SK-N-DZ (cell line): ENCODE measurements at places on chromosomes 5 and 9.
A peak's percentile ranks its signal among the peaks of the same experiment; 100 is the strongest.

DNA sequence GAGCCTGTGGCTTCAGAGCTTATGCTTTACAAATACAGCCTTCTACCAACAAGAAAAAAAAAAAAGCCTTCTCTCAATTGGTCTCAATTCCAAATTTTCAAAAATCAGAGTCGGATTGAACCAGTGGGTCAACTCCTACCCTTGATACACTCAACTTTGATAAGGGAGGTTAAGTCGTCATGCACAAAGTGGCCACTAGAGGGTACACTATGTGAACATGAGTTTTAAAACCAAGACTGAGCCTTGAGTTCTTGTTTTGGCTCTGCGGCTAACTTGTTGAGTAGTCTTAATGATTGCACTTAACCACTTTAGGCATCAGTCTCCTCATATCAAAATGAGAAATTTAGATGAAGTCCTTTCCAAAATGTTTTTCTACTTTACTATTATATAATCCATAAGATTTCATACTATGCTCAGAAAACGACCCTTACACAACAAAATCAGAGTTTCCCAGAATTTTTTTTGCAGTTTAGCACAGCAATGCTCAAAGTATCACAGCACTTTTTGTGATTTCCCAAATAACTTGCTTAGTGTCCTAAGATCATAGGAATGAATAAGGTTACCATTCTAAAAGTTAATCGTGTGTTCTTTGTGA is 92.9 kb upstream of the MTAP start:
- DNase-seq, result peak; percentile 2

DNA sequence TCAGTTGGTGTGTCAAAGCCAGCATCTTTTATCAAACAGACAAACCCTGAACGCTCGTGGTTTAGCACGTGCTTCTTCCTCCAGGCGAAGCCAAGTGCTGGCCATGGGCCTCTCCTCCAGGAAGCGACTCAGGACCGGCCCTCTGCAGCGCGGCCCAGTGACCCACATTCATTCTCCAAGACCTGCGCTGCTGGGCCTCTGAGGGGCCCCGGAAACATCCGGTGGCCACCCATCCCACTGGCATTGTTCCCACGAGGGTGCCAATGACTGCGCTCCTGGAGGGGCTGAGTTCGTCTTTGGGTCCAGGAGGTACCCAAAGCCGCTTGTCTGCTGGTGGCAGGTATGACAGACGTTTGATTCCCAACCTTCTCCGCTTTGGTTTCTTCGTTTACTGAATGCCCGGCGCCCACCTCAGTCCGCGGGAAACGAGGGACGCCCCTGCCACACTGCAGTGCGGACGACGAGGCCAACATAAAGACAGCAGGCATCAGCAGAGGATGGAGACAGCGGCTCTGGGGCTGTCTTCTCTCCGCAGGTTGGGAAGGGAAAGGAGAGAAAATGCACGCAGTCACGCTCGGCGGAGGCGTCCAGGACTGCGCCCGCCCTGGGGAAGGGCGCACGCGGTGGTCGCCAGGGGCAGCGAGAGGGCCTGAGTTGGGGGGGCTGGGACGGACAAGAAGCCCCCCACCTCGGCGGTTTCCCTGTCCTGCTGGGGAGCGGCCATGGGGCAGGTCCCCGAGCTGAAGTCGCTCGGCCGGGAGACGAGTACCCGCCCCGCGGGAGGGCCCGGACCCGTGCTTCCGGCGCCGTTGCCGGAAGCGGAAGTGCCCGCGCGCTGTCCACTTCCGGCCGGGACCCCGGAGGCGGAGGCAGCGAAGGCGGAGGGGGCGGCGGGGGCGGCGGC is at the start of gene EXOC3:
TSS of gene EXOC3 (plus strand) at position 842 of the 904 bp plus-strand sequence. CDS start 3,030 bp downstream, outside the sequence.
- DNase-seq, result peak; percentile 65

DNA sequence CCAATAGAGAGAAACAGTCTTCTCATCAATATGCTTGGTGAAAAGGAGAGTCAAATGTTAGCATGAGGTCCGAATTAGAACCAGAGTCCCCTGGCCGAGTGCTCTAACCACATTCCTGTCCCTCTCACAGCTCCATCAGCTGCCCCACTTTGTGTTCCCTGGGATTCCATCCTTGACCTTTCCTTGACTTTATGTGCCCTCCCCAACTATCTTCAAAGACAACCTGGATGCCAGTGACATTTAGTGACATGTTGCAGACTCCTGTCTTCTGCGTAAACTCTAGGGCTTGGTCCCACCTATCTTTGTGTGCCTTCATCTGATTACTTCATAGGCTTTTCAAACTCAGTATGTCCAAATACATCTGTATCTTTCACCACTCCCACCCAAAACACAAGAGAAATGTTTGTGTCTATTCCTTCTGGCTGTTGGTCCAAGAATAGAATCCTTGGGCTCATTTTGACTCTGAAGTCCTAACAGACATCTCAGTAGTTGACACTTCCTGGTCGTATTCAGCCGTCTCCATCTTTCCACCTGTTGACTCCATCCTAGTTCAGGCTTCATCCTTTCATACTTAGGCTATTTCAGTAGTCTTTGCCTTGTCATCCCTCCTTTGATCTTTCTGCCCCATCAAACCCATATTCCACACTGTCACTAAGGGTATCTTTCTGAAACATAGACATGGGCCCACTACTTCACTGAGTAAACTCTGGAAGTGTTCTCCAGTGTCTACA is 101.4 kb upstream of the CD180 start:
- DNase-seq, result peak; percentile 59

DNA sequence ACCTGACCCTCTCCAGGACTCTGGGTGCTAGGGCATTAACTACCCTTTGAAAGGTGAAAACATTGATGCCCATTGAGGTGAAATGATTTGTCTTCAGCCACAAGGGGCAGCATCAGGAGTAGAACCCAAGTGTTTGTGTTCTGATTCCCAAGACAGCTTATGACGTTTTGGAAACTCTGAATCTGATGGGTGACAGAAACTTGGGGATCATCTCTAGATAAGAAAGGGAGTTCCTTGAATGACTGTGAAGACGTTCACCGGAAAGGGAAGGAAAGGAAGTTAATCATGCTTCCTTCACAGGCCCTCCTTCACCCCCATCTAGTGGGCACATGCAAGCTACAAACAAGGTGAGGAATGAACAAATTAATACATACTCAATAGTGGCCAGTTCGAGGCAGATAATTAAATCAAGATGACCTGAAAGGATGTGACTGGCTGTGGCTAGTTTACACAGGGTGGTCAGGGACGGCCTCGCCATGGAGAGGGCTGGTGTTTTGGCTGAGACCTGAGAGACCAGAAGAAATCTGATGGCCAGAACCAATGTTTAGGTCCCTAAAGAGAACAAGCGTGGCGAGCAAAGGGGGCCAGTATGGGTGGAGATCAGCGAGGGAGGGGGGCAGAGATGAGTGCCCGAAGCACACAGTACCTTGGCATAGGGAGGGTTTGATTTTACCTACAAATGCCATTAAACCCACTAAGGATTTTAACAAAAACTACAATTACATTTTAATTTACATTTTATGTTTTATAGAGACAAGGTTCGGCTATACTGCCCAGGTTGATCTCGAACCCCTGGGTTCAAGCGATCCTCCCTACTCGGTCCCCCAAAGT is 937 bp upstream of the SLC26A2 start:
- DNase-seq, result peak; percentile 41

GRCh38 chr9:83521011-83521410 is 17.2 kb downstream of the FRMD3 start:
- no peak for DNase-seq

GRCh38 chr5:33401482-33402390 is 39.0 kb upstream of the TARS1 start:
- no peak for DNase-seq

DNA sequence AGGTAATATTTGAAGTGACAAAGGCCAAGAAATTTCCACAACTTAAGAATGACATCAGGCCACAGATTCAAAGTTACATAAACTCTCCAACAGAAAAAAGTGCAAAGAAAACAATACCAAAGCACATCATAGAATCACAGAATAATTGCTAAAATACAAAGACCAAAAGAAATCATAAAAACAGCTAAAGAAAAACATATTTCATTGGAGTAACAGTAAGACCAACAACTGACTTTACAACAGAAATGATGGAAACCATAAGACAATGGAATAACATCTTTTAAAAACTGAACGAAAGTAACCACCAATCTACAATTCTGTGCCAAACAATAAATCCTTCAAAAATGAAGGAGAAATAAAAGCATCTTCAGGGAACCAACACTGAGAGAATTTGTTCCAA is 38.3 kb downstream of the ZDHHC21 start:
- DNase-seq, result no peak

DNA sequence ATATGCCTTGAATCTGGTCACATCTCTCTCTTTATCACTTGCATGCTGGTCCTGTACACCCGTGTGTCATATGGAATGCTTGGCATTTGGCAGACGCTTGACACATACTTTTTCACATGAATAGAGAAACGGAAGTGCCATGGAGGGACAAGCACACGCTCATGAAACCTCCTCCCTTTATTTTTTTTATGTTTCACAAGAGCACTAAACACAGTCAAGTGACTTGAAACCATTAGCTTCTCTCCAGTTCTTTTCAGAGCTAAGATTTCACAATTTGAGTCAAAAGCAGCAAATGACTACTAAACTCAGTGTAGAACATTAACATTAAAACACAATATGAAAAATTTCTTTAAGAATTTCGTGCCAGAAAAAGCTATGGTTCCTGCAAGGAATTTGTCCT is 151.1 kb downstream of the DOCK2 start:
- no peak for DNase-seq

GRCh38 chr9:88680041-88680440 is 145.1 kb downstream of the NXNL2 start:
- no peak for DNase-seq

DNA sequence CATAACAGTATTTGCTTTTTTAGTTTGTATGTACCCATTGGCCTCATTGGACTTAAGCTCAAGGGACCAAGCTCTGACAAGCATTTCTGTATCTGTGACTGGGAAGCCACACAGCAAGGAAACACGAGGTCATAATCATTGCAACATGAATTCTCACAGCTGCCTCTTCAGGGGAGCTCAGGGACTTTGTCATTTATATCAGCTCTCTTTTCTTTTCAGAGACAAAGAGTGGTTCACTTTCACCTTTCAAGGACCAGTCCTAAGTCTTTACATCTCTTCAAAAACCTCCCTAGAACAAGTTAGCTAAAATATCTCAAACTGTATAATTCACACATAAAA is 58.6 kb downstream of the ADAMTS12 start:
- no peak for DNase-seq

DNA sequence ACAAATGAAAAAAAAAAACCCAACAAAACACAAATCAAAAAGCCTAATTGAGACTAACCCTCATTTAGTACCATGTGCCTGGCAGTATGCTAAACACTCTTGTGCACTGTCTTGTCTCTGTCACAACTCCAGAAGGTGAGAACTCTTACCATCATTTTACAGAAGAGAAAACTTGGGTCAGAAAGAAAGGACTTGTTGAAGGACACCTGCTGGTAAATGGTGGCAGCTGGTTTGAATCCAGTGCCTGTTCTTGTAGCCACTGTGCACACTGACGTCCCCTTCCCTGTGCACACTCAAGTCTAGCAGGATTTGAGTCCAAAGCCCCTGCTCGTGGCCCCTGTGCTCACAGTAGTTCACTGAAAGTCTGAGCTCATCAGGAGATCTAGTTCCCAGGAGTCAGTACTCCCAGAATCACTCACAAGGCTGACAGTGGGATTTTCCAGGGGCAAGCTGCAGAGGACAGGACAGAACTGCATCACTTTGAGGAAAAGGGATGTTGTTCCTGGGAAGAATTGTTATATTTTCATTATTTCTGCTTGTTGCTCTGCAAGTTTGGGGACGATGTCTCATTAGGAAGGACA is 43.0 kb upstream of the HSD17B4 start:
- DNase-seq, result no peak

DNA sequence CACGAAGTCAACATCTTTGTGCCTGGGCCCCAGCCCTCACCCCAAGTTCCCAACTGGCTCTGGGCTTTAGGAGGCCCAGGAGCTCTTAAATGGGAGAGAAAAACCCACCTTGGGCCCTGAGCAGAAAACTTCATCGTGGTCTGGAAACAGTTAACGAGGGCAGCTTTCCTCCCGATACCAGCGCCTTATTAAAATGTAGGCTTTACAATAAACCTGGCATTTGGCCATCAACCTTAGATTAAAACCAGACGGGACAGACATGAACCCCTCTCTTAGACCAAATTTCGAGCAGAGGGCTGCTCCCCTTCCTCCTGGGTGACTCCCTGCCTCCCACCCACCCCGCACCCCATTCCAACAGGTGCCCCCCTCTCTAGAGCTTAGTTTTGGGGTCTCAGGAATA is 39.4 kb downstream of the PRRX2 start:
- DNase-seq, result no peak

DNA sequence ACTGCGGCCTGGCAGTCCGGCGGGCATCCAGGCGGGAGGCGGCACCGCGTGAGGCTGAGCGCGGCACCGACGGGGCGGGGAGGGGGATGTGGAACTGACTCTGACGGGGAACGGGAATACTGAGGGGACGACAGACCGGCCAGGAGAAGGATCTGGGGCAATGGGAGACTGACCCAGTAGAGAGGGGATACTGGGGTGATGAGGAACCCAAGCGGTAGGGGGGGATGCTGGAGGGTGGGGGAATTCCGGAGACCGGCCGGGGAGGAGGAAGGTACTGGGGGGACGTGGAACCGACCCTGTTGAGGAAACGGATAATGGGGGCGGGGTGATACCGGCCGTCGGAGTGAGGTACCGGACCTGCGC is 423 bp downstream of the IPPK start:
- DNase-seq, result no peak

DNA sequence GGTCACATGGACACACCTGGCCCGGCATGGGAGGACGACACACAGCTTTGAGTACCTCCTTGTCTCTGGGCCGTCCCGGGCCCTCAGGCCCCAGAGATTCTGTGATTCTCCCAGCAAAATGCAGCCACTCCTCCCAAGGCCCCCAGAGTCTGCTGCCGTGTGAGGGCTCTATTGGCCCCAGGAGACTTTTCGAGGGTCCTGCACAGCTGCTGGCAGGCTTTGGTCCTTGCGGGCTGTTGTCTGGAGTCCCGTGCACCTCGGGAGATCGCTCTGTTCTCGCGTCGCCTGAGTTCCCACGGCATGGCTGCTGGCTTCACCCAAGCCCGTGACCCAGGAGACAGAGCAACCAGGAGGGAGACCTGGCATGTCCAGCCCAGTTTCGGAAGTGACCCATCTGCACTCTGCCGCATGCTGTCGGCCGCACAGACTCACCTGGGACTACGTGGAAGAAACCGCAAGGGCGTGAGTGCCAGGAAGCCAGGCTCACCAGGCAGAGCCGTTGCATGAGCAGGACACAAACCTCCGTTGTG is 46.8 kb upstream of the NKD2 start:
- DNase-seq, result no peak

DNA sequence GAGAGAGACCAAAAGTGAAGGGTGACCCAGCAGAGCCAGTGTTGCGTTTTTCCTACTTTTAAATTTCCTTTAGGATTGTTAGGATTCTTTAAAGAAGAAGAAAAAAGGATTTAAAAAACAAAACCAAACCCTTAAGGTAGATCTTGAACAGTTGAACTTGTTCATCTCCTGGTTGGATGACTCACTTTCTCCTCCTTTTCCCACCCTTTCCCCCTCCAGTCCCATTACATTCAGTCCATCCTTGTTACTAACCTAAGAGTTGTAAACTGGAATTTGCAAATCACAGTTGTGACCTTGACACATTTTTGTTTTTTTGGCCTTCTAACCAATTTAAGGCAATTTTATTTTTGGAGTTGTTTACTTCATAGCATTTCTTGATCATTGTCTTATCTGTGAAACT is 289.2 kb downstream of the ARHGAP26 start:
- DNase-seq, result no peak

GRCh38 chr9:28951945-28952344 is 1378.7 kb upstream of the C9orf72 start:
- no peak for DNase-seq
